ENCODE measurements at places on chromosomes 7 and 10.

- DNase-seq = no peak
Observed at GRCh38 chr10:97063271-97063982, 122.3 kb downstream of the SLIT1 start.

DNA sequence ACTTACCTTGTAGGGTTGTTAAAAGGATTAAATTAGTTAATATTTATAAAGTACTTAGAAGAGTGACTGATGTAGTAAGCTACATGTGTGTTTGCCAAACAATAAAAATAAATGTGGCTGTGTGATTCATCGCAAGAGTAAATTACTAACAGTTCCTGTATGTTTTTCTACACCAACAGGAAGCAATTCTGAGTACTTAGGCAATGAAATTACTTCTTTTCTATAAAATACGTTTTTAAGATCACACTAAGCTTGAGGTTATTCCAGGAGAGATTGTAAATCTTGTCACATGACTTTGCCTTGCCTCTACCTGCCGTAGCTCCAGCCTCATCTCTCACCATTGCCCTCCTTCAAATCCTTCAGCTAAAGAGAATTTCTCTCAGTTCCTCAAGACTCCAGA is 18.1 kb upstream of the GSTK1 start:
- DNase-seq = no peak

- no peak for DNase-seq
Observed at GRCh38 chr7:141675436-141676215, 26.3 kb downstream of the DENND11 start.

DNA sequence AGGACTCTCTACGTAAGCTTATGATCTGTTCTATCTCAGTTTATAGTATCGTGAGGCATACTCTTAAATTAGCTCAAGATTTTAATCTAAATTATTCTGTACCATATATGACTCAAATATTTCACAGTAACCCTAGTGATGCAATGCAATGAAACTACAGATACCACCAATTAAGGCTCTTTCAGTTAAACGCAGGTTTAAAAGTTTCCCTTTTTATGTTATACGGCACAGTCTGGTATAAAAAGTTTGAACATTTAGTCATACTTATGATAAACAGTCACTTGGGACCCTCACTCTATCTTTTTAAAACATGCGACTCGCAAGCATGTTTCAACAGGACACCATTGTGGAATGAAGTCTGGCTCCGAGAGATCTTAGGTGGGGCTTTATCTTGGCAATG is 107.2 kb downstream of the CDK6 start:
- DNase-seq = no peak

DNA sequence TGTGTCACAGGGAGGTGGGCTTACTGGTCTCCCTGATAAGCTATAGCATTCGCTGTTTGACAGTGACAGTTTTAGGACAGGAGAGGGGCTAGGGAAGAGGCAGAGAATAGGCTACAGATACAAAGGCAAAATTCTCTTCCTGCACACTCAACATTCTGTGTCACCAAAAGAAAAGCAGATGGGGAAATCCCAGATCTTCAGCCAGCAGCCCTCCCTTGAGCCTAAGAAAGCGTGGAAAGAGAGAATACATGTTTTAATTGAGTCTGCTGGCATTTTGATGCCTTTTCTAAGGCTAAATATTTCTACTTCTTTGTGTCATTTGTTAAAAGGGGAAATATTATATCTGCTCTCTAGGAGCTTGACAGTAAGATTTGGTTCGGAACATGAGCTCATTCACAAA is 247.0 kb downstream of the TRIL start:
- DNase-seq = no peak

GRCh38 chr10:45585131-45585530 is 87.4 kb downstream of the ZFAND4 start:
- DNase-seq = no peak

GRCh38 chr10:2791774-2792443 is 275.4 kb upstream of the PFKP start:
- no peak for DNase-seq

DNA sequence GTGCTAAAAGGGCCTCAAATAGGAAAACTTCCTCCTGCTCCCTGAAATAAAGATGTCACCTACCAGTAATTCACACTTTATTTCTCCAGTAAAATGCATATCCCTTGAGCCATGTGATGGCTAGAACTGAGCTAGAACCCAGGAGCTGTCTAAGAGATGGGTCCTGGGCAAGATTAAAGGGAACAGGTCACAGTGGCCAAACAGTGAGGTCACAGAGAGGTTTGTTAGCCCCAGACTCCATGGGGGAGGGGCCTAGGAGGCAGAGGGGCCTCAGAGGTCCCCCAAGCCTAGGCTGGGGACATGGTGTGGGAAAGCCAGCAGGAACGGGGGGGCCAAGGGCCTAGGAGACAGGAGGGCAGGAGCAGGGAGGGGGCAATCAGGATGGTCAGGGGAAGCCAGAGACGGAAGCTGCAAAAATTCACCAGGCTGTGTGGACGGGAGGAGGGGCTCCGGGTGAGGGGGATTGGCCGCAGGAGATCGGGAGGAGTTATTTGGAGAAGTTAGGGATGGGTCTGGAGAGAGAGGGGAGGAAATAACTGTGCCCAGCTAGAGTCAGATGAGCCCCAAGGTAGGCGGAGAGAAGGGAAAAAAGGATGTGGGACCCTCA is 3.3 kb downstream of the FBXO24 start:
- DNase-seq = no peak

- DNase-seq = no peak
Observed at GRCh38 chr7:80136261-80137055, 1.8 kb downstream of the GNAI1 start.

DNA sequence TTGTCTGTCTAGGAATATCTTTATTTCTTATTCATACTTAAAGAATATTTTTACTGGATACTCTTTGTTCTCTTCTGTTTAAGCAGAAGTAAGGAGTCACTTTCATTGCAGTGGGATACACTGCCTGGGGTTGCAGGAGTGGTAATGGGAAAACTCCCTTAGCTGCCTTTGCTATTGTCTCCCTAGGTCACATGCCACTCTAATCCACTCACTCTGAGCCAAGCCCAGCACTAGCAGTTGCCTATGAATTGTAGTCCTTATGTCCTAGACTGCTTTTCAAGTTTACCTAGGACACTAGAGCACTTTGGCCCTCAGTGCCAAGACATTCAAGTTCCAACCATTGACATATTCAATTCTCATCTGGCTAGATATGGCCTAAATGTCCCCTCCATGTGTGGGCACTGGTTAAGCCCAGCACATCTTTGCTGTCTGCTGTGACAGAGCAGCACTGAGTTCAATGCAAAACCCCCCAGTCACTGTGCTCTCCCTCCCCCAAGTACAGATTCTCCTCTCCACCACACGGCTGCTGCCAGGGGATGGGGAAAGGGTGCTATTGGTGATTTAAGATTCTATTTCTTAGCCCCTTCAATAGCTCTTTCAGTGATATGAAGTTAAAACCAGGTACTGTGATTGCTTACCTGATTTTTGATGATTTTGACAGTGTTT is 991.7 kb upstream of the KCND2 start:
- DNase-seq = no peak

GRCh38 chr7:2838873-2839578 is 5.1 kb downstream of the GNA12 start:
- DNase-seq = no peak

GRCh38 chr10:35339942-35340341 is 3.6 kb downstream of the CCNY start:
- no peak for DNase-seq

- no peak for DNase-seq
Observed at GRCh38 chr10:43585046-43585445, 10.6 kb upstream of the ZNF239 start.

- no peak for DNase-seq
Observed at GRCh38 chr7:129568240-129568639, 43.3 kb upstream of the NRF1 start.

DNA sequence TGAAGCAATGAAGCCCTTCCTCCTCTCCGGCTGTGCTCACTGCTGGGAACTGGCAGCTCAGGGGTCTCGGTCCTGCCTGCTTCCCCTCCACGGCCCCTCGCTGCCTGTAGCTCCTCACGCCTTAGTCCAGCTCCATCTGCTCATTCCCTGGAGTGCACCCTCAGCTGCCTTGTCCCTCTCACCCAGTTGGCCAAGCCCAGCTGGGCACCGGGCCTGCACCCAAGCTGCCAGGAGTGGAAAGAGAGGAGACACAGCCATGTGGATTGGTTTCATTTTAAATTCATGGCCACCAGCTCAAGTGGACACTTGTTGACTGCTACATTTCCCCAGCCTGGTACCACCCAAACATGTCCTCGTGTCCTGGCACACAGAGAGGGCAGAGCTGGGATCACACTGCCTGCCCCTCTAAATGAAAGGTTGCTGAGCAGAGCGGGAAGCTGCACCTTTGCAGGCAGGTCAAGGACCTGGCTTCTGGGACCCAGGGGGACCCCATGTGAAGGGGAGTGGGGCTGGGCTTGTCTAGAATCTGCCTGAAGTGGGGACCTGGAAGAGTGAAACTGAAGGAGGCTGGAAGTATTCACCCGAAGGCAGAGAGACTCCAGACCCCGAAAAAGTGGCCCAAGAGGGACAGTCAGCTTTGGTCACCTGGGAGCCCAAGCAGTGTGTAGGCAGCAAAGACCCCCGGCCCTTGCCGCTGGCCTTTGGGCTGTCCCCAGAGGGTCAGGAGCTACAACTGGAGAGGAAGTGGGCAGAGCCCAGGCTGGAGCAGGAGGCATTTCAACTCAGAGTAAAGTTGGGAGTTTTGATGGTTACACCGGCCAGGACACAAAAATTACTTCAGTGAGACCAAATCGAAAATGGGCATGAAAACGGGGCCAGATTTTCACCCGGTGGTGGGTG is 15.0 kb upstream of the BNIP3 start:
- DNase-seq = no peak

DNA sequence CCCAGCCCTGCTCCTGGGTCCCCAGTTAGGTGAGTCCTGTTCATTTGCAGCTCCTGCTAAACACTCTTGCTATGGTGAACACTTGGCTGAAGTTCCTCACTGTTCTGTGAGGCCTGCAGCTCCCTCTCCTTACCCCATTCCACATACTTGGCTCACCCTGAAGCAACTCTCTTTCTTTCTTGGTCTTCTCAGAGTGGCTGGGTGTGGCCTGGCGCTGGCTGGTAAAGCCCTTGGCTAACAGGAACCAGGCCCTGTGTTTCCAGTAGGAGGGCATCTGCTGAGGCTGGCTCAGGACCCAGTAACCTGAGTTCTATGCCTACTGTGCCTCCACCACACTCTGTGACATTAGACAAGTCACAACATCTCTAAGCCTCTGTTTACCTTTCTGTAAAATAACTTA is 53.1 kb upstream of the COL13A1 start:
- no peak for DNase-seq

DNA sequence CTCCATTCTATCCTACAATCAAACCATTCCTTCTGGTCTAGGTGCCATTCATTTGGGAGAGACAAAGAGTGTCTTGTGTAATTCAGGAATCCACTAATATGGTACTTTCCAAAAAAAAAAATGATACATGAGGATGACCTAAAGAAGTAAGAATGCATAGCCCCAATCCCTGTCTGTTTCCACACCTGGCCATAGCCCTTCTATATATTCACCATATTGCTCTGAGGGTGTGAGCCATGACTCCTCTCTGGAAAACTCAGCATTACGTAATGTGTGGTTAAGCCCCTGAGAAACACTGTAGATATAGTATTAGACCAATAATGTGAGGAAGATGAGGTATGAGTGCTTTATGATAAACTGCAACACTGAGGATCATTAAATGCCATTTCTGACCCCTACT is 592.7 kb downstream of the INHBA start:
- DNase-seq = no peak

- DNase-seq = no peak
Observed at GRCh38 chr7:33705333-33705833, 200.0 kb upstream of the BMPER start.

- no peak for DNase-seq
Observed at GRCh38 chr10:97349752-97350513, 15.4 kb upstream of the FRAT2 start.

DNA sequence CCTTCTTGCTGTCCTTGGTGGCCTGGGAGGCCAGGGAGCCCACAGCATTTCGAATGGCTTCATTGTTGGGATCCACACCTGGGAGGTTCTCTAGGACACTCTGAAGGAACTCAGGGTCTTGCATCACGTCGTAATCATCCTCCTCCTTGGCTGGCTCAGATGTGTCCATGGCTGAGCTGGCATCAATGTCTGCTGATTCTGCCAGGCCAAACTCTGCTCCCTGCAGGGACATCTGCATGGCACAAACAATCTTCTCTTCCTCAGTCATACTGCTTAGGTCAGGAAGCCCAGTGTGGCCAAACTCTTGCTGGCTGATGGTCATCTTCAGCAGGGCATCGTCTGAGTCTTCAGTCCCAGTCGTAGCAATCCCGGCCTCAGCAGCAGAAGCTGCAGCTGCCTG is 34.9 kb upstream of the PLCE1 start:
- DNase-seq = no peak

GRCh38 chr7:125661006-125661405 is 731.4 kb upstream of the POT1 start:
- DNase-seq = no peak

DNA sequence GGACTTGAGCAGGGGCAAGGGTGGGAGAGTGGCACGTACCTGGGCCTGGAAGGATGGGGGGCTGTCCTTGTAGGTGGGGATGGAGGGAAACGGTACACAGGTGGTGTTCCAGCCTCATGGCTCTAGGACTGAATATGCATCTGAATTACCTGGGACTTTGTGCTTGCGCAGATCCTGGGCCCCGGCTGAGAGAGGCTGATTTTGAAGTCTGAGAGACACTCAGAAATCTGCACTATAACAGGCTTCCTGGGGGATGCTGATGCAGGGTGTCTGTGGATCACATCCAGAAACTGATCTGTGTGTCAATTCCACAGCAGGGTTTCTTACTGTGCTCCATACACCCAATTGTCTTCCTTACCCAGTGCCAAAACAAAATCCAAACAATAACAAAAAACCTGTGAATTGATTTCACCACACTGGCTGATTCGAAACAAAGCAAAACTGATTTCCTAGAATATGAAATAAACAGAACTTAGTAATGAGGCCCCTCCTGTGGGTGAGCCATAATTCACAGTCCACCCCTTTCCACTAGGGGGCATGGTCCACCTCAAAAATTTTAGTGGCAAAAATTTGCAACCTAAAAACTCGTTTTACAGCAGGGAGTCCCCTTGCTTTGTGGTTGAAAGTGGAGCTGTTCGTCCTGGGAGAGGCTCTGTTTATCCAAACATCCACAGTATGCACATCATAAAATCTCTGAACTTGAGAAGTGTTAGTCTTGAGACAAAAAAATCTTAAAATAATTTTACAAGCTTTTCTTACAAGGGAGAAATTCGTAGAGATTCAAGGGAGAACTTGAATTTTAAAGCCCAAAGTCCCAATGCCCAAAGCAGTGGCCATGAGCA is 32.0 kb upstream of the PLEKHA1 start:
- no peak for DNase-seq

GRCh38 chr7:102891693-102892261 is 21.0 kb upstream of the LRRC17 start:
- no peak for DNase-seq

- DNase-seq = no peak
Observed at GRCh38 chr10:33635967-33636515, 301.6 kb upstream of the NRP1 start.
